ENCODE measurements at places on chromosomes 3 and 15.

DNA sequence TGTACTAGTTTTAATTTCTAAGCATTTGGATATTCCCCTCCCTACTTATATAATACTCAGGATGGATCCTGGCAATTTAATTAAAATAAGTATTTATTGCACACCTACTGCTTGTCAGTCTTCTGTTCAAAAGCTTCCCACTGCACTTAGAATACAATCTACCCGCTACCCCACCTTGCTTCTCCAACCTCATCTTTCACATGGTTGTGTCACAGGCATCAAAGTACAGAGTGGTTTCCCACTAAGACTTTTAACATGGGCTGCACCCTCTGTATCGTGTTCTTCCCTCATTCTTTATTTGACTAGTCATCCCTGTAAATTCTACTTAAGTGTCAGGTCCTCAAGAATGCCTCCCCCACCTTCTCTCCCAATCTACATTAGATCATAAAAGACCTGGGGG is 35.0 kb downstream of the RIOX2 start:
- no peak for DNase-seq

- no peak for DNase-seq
Measured at GRCh38 chr15:56428821-56429458, 36.0 kb downstream of the MNS1 start.

DNA sequence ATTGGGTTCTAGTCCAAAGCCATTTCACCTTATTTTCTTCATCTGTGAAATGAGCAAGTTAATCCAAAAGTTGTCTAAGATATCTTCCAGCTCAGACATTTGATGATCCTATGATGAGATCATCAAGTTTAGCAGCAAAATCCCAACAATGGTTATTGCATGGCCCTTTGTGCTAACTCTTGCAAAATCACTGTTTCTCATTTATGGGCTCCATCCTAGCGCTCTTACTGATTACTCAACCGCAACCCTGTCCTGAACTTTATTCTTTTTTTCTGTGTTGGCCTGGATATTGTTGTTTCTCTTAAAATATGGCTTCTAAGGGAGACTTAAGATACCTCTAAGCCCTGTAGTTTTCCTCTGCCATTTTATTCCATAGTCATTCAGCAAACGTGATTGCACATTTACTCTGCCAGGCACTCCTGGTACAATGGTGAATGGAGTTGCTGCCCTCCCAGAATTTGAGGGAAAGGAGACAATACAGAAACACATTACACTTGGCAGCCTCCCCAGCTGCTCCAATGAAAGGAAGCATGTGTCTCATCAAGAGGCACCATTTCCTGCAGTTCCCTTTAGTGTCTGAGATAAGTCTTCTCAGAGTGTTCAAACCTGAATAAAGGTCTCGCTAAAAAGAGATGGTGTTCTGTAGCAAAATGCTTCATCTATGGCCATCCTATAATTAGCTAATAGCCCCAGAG is 4.4 kb downstream of the GXYLT2 start:
- no peak for DNase-seq

DNA sequence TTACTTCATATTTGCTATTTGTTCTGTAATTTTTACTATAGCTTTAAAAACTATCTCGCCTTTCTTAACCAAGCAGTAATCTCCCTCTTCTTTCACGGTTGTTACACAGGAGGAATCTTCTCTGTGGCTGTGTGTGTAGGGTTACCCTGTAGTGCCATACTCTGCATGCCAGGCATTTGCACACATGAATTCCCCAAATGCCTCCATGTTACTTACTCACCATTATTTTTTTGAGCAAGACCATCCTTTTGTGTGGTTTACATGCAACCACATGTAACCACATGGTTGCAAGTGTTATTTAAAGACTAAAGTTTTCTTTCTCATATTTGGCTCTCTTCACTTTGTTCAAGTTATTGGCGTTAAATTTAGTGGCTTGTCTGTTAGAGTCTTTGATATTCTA is 45.5 kb downstream of the HPS3 start:
- no peak for DNase-seq

DNA sequence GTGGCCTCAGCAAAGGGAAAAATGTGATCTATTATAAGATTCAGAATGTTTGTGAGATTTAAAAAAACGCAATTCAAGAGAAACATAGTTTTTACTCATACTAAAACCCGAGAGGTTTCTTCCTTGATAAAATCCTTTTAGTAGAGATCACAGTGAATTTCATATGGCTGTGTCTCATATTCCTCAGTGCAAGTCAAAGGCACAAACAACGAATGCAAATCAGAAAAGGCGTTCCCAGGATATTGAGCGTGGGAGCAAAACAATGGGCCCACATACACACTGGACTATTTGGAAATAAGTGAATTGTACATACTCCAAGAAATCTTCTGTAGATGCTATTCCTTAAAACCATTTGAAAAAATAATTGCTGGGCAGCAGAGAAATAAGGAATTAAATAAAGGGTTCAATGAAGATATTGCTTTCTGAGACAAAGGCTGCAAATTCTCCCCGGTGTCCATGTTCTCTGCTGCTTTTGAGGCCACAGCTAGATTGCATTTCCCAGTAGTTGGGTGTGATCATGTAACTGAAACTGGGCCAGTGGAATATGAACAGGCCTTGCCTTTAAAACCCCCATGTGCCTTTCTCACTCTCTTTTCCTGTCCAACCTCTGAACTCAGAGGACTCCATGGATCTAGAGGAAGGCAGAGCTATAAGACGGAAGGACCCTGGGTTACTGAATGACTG is 144.6 kb upstream of the TBL1XR1 start:
- no peak for DNase-seq

DNA sequence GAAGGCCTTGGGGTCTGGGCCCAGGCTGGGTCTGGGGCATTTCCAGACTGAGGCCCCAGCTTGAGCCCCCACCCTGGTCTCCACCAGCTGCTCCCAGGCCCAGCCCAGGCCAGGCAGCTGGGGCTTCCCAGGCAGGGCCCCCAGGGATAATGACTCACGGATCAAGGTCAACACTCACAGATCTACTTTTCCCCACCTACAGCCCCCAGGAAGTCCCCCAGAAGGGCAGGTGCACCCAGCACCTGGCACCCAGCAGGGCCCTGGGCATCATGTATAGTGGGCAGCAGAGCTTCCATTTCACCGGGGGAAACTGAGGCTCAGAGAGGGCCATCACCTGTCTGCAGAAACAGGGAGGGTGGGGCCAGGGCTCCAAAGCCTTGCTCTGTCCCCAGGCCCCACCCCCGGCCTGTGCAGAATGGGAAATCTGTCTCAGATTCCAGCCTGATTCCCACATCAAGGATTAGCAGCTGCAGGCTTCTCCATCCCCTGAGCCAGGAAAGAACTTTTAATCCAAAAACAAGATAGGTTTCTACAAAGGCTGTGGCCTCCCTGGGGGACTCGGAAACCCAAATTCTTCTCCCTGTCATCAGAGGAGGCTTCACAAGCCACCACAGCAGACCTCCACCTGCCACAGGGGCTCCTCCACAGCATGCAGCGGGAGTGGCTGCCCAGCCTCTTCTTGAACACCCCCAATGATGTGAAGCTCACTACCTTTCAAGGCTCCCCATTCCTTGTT is 49.8 kb downstream of the IQSEC1 start:
- no peak for DNase-seq

GRCh38 chr3:48614044-48614443 is 4.6 kb upstream of the UQCRC1 start:
- no peak for DNase-seq

DNA sequence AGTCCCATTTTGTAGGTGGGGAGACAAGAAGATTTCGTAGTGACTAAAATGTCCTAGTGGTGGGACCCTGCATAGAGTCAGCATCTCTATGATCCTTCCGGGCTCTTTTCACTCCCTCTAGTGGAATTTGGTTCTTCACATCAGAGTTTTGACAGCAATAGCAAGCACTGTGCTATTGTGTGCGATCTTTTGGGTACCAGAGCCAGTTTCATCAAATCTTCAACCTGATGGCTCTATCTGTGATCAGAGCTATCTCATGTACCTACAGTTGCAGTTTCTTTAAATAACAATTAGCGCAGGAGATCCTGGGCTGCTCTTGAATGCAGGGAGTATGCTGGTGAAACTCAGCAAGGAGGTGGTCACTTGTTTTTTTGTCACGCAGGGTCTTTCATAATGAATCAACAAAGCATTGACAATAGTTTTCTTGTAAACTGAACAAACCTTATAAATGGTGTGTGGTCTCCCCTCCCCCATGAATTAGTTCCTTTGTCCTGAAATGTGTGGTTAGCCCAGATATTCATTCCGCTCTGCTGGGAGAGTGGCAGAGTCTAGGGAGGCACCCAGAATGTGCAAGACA is 257.2 kb upstream of the SOX2 start:
- DNase-seq, result no peak

DNA sequence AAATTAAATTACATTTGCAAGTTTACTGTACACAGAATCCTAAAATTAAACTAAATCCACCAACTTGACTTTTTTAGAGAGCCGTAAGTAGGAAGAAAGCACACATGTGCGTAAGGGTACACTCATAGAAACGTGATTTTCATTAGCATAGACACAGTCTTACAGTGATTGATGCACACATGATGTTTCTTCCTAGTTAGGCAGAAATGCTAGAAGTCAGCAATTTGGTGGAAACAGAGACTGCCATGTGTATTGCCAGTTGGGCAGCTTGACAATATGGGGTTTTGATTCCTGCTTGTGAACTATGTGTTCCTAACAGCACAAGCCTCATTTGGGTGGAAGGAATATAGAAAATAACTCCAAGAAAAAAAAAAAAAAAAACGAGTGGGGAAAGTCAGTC is 878.5 kb downstream of the ROBO1 start:
- DNase-seq, result no peak

DNA sequence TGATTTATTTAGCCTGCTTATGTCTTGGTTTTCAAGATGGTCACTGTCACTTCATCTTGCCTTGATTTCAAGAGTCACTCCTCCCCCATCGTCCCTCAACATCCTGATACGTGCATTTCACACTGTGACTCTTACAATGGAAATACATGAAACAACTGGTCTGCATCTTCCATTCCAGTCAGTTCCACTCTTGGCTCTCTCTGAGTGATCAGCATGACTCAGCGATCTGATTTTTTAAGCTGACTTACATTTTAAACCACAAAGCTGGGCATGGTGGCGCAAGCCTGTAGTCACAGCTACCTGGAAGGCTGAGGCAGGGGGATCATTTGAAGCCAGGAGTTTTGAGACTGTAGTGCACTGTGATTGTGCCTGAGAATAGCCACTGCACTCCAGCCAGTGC is 271.2 kb upstream of the ROPN1 start:
- no peak for DNase-seq

DNA sequence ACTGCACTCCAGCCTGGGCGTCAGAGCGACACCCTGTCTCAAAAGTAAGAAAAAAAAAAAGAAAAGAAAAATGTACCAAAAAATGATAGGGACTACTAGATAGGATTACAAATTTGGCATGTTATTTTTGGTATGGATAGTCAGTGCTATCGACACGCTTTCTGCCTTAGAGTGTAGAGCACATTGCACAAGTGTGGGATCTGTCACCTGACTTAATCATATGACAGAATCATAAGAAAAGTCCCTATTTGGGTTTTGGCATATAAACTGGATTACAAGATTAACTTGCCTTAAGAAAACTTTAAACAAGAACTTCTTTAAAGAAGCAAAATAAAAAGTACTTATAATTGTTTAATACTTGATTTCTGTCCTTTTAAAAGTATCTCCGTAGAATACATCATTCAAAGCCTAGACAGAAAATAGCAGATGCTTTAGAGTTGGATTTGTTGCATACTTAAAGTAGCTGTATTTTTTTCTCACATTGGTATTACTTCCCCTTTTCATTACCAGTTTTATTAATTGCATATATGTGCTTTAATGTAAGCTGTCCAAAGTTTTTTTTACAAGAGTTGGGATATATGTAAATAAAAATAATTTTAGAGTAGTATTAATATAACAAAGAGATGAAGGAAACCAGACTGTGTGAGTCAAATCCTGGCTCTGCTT is 7.8 kb downstream of the ATP6V1A start:
- no peak for DNase-seq

GRCh38 chr3:13884851-13885703 is 5.2 kb upstream of the WNT7A start:
- DNase-seq, result no peak

DNA sequence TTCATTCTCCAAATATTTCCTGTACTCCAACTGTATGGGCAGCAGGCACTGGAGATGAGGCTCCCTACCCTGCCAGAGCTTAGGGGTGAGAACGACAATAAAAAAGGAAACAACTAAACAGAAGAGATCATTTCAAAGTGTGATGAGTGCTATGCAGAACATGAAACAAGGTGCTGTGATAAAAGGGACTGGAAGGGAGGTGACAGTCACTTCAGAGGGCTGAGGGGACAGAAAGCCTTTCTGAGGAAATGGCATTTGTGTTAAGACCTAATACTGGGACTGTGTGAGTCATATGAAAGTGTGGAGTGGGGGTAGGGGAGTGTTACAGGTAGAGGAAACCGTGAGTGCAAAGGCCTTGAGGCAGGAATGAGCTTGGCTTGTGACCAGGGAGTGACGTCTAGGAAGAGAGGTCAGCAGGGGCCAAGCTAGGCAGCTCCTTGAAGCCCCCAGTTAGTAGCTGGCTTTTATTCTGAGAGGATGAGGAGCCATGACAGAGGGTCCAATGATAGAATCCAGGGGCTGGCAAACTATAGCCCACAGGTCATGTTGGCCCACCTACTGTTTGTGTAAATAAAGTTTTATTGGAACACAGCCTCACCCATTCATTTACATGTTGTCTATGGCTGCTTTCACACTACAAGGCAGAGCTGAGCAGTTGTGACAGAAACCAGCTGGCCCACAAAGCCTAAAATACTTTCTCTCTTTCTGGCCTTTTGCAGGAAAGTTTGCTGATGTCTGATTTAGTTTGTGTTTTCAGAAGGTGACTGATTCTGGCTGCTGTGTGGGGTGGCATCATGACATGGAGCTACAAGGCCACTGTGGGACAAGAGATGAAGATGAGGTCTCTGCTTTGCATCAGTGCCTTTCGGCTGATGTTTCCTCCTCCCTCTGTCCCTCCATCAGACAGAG is 56.6 kb downstream of the LSM3 start:
- no peak for DNase-seq

- no peak for DNase-seq
Measured at GRCh38 chr3:169203631-169204550, 459.6 kb downstream of the MECOM start.

GRCh38 chr3:25396251-25396650 is 31.8 kb upstream of the RARB start:
- DNase-seq, result no peak

- DNase-seq, result no peak
Measured at GRCh38 chr3:53123953-53124352, 6.3 kb downstream of the RFT1 start.

- DNase-seq, result no peak
Measured at GRCh38 chr3:45225465-45226205, 452 bp downstream of the TMEM158 start.

- DNase-seq, result no peak
Measured at GRCh38 chr3:17844236-17844635, 101.8 kb upstream of the TBC1D5 start.

GRCh38 chr3:135736740-135737139 is 228.8 kb upstream of the PPP2R3A start:
- no peak for DNase-seq

GRCh38 chr15:40439960-40440742 is 602 bp upstream of the BAHD1 start:
- no peak for DNase-seq

- DNase-seq, result no peak
Measured at GRCh38 chr3:61978460-61979419, 394.6 kb downstream of the FEZF2 start.

GRCh38 chr15:85289677-85290365 is 90.6 kb upstream of the AKAP13 start:
- DNase-seq, result no peak

- no peak for DNase-seq
Measured at GRCh38 chr3:24100696-24101402, 155.8 kb downstream of the NR1D2 start.

GRCh38 chr3:107414325-107414964 is 37.2 kb downstream of the CCDC54 start:
- DNase-seq, result no peak

Measured in stimulated activated CD8-positive, alpha-beta memory T cell treated with anti-CD3 and anti-CD28 coated beads, Interleukin-4, amount 100 ng/mL, for 1 hour (primary cell).